RKO (cell line): ENCODE measurements at places on chromosomes 4 and X.

- no peak for DNase-seq
These were observed 15.7 kb downstream of the SUPT20HL2 start for GRCh38 chrX:24298191-24298590.

DNA sequence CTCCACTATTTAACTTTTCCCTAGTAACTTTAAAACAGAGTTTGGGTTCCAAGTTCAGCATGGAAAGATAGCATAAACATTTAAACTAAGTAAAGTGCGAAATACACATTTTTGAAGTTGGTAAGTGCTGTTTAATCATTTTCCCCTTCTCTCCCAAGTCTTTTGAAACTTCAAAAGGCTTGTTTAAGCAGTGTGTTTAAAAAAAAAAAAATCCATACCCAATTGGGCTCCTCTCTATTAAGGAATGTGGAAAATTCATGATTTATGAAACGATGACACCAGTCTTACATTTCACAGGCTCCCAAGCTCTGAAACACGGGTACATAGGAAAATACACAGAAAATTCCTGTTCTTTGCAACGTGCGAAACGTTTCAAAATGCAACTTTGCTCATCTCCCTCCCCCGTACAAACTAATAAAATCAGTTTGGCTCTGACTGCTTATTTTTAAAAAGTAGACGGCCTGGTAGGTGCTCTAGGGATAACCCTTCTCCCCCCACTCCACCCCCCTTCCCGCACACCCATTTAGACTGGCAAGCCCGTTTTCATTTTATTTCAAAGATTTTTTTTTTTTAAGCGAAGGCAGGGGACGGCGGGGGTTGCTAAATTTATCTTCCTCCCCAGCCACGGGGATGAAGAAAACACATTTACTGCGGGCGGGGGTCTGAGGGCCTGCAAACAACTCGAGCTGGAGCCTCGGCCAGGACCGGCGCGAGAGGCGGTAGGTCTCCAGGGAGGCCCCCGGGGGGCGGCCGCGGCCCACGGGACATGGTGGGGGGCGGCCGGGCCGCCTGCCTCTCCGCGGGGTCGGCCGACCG, 786 bp upstream of the ZFX start:
- peak; percentile 55 for DNase-seq

DNA sequence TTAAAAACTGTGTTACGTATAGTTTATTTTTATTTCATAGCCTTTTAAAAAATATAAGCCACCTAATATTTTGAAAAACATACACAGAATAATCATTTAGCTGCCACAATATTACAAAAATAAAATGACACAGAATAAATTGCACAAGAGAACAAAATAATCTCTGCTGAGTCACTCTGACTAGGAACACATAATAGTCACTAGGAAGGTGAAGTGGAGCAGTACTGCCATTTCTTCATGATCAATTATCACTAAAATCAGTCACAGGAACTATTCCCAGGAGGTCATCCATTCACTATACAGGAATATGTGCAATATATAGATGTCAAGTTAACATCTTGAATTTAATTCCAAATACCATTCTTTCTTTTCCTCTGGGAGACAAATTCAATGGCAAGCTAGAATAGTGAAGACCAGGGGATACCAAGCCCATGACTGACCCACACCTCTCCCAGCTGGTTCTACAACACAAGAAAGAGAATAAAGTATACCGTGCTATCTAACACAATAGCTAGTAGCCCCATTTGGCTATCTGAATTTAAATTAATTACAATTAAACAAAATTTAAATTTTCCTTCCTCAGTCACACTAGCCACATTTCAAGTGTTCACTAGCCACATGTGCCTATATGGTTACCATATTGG, 5.9 kb downstream of the SMIM43 start:
- no peak for DNase-seq

DNA sequence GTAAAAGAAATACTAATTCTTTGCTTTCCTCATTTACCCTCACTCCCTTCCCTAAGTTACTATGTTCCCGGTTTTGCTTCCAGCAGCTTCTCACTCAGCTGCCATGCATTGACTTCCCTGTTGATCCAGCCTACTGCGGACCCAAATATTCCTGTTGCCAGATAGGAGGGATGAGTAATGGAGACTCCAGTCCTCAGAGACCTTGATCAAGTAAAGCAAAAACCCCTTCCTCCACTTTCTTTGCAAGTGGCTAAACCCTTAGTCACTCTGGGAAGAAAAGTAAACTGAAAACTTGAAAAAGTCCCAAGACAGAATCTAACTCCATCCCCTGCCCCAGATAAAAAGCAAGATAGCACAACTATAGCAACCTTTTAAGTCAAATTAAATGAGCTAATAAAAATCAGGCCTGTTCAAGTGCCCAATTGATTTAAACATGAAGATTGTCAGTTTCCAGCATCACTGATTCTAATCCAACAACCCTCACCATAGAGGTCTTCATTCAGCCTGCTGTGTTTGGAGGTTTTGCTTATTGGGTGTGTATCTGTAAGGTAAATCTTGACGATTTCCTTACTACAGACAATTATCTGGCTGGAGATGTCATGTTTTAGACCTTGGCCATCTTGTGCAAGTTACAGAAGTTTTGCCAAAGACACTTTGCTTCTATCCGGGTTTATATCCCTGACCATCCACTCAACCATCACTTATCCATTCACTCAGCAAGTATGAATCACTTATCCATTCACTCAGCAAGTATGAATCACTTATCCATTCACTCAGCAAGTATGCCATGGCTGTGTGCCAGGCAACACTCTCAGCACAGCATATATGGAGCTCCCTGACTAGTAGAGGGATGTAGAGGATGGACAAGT, 17.6 kb downstream of the FGFBP1 start:
- DNase-seq, result peak; percentile 85

DNA sequence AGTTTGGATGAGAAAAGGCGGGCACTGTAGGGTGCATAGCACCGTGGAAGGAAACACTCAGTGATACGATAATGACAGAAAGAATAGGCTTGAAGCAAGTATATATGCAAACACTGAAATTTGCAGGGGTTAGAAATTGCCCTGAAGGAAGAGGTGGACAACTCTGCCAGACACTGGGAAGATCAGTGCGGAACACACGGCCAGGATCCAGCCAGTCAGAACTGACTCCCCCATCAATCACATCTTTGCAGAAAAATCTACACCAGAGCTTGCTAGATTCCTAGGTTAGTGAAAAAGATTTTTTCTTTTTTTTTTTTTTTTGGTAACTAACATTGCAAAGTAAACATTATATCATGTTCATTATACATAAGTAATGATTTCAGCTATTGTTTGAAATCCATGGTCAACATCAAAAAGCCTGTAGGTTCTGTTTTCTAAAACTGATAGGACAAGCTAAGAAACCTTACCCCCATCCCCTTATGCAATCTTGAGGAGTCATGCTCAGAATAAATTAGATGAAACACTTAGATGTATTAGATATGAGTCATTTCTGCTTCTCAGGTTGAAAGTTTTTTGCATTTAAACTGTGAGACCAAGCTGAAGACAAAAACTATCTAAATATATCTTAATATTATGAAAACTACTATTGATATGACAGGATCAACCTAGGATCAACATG, 38.9 kb downstream of the TRIML1 start:
- no peak for DNase-seq
